Endothelial cell of coronary artery (primary cell): ENCODE measurements at places on chromosomes 12 and 14. TPM values are rescaled to one million over a fixed set of nuclear protein-coding genes. Genes with fewer than 3 reads are reported as not detected.

FBLN5 gene
- total RNA-seq: 0.90 and 11.2 TPM in 2 replicates

SOAT2 gene
- total RNA-seq: not detected in 2 replicates

HOXC9 gene
- not detected in 2 replicates for total RNA-seq

NANOG gene
- not detected in 2 replicates for total RNA-seq

CCDC177 gene
- total RNA-seq: not detected in 2 replicates

SLC6A13 gene
- 0.09 TPM in 2 replicates for total RNA-seq

MIP gene
- not detected in 2 replicates for total RNA-seq

GTF2A1 gene
- 18.7 and 23.2 TPM in 2 replicates for total RNA-seq

KIF21A gene
- total RNA-seq: 8.6 and 10.6 TPM in 2 replicates

TIGAR gene
- total RNA-seq: 16.8 and 19.0 TPM in 2 replicates

HNF1A gene
- total RNA-seq: not detected in 2 replicates

PHETA1 gene
- 7.5 and 7.9 TPM in 2 replicates for total RNA-seq

TMEM179 gene
- total RNA-seq: under 0.01 TPM in 1 of 2 replicates, not detected in the other

ST8SIA1 gene
- total RNA-seq: 0.09 TPM in 2 replicates

RTL1 gene
- total RNA-seq: not detected in 2 replicates

PSMA6 gene
- total RNA-seq: 246 and 312 TPM in 2 replicates

ZBTB1 gene
- 37.9 and 43.4 TPM in 2 replicates for total RNA-seq

BCL2L14 gene
- not detected in 2 replicates for total RNA-seq

RIMBP2 gene
- not detected in 2 replicates for total RNA-seq

NPFF gene
- not detected in 2 replicates for total RNA-seq

DHH gene
- 7.5 and 7.8 TPM in 2 replicates for total RNA-seq
